ENCODE measurements at places on chromosomes 6 and 20. TPM values are rescaled to one million over a fixed set of nuclear protein-coding genes. Genes with fewer than 3 reads are reported as not detected.

The PRDM13 gene
- total RNA-seq, result not detected

GRCh38 chr20:24158281-24158680 lies 169.7 kb upstream of the GGTLC1 start:
- H3K27me3 ChIP-seq, result no peaks in the 10 kb centered on the region
- no peak overlapping the region for H3K27ac ChIP-seq
- H3K4me1 ChIP-seq, result no peaks in the 10 kb centered on the region
- no peak for DNase-seq
- H3K4me3 ChIP-seq, result no peak overlapping the region

DNA sequence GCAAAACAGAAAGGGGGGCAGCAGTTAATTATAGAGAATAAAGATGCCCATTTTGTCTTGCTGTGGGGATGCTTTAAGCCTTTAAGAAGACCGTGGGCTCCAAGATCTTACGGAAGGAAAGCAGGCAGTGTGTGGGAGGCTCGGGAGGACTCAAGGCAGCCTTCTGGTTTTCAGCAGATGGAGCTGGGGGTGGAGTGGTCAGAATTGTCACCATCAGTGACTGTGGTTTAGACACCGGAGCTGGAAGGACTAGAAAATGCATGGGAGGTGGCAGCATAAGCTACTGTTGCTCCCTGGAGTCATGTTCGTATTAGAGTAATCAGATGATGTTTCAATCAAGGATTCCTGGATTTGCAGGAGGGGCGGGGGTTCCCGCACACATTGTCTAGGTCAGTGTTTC lies 3.7 kb downstream of the PHACTR1 start:
- H3K4me3 ChIP-seq, result no peak overlapping the region
- no peaks in the 10 kb centered on the region for H3K4me1 ChIP-seq
- no peak overlapping the region for H3K27ac ChIP-seq
- no peak for DNase-seq
- no peaks in the 10 kb centered on the region for H3K36me3 ChIP-seq
- H3K27me3 ChIP-seq, result no peaks in the 10 kb centered on the region

GRCh38 chr6:2909718-2910117 lies 6.6 kb upstream of the SERPINB9 start:
- H3K4me1 ChIP-seq, result no peaks in the 10 kb centered on the region
- H3K27me3 ChIP-seq, result no peaks in the 10 kb centered on the region
- H3K36me3 ChIP-seq, result no peaks in the 10 kb centered on the region
- no peak overlapping the region for H3K27ac ChIP-seq
- DNase-seq, result no peak
- H3K4me3 ChIP-seq, result no peak overlapping the region

DNA sequence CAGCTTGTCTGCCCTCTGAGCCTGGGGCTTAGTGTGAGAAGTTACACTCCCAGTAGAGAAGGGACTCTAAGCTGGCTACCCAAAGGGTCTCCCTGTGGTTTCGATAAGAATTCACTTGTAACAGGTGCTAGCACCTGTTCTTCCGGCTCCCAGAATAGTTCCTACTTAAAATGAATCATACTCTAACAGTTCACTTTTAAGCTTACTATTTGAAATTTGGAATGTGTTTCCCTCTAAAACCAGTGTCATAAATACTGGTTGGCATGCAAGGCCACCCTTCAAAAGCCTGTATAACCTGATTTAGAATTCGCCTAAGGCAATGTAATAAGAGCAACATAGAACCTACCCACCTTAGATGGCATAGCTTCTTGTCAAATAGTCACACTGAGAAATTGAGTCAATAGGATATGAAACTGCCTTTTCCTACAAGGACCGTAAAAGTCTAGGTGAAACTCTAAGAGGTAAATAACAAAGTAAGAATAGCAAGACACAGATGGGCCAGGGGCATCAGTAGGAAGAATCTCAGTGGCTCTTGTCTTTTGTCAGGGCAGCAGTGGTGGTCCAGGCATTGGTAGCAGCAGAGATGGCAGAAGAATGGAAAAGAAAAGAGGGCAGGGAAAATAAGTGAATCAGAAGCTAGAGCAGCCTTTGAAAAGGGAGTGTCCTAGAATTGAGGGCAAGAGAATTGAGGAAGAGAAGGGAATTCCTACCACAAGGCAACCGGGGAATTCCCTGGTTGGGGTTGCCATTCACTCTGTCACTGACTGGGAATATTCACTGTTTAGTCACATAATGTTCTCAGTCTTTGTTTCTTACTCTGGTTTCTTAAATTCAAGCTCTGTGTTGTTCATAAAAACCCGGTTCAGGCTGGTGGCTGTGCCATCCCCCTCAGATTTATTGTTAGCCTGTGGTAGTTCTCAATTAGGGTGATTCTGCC lies 91.5 kb downstream of the HIVEP2 start:
- peaks cover 2% of the 10 kb centered on the region for H3K4me1 ChIP-seq
- no peak for DNase-seq
- no peaks in the 10 kb centered on the region for H3K27me3 ChIP-seq
- H3K27ac ChIP-seq, result no peak overlapping the region
- no peaks in the 10 kb centered on the region for H3K36me3 ChIP-seq

GRCh38 chr6:87697581-87698546 lies 4.2 kb downstream of the AKIRIN2 start:
- H3K27ac ChIP-seq, result no peak overlapping the region
- H3K4me3 ChIP-seq, result peak overlapping the region; percentile 40
- H3K4me1 ChIP-seq, result no peaks in the 10 kb centered on the region
- no peaks in the 10 kb centered on the region for H3K27me3 ChIP-seq
- DNase-seq, result no peak

- DNase-seq, result no peak
- H3K4me1 ChIP-seq, result no peaks in the 10 kb centered on the region
- H3K36me3 ChIP-seq, result no peaks in the 10 kb centered on the region
- no peak overlapping the region for H3K4me3 ChIP-seq
- no peak overlapping the region for H3K27ac ChIP-seq
These were observed 2.0 kb downstream of the FYN start for GRCh38 chr6:111871207-111871606.

GRCh38 chr6:126040826-126041225 lies 54.5 kb downstream of the TRMT11 start:
- no peak for DNase-seq
- peak overlapping the region; percentile 28 for H3K27ac ChIP-seq
- no peaks in the 10 kb centered on the region for H3K4me1 ChIP-seq
- H3K4me3 ChIP-seq, result no peak overlapping the region
